ENCODE measurements at places on chromosomes 6 and 20.
A peak's percentile ranks its signal among the peaks of the same experiment; 100 is the strongest.

- no peak for DNase-seq
These were observed 28.2 kb upstream of the CNKSR3 start for GRCh38 chr6:154538640-154539191.

GRCh38 chr20:63950701-63951397 is 5.4 kb downstream of the UCKL1 start:
- DNase-seq, result peak; percentile 94

GRCh38 chr6:87682310-87682709 is 19.7 kb downstream of the AKIRIN2 start:
- no peak for DNase-seq

- no peak for DNase-seq
These were observed 1.2 kb downstream of the TRDN start for GRCh38 chr6:123635567-123635966.

DNA sequence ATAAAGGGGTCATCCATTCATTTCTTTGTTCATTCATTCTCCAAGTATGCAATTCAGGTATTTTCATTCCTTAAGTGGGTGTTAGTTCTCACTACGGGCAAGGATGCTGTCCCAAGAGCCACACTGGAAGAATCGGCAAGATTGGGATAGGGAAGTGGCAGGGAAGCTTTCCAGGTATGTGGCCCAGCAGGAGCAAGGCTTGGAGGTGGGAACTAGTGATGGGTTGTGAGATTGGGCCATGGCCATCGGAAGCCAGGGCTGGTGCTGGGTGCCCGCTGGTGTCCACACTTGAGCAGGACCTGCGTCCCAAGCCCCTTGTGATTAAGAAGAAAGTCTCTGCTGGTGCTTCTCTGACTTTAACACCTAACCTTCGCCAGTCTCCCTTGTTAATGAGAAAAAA is 15.1 kb downstream of the VSTM2L start:
- no peak for DNase-seq

GRCh38 chr20:11248011-11248409 is 574.2 kb upstream of the JAG1 start:
- DNase-seq, result no peak

DNA sequence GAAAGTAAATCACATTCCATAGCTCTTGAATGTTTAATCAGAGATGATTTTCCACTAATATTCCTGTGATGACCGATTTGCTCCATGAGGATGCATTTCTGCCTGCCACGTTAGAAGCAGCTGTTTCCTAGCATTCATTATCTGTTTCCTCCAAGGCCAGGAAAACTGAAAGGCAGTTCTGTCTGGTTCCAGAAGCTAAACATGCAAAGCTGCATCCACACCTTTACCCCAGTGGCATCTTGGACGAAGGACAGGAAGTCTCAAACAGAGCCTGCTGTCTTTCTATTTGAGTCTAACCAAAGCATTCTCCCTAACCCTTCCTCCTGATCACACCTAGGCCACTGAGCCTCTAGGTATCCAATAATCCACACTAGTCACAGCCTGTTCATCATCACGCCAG is 27.6 kb downstream of the CNKSR3 start:
- no peak for DNase-seq

DNA sequence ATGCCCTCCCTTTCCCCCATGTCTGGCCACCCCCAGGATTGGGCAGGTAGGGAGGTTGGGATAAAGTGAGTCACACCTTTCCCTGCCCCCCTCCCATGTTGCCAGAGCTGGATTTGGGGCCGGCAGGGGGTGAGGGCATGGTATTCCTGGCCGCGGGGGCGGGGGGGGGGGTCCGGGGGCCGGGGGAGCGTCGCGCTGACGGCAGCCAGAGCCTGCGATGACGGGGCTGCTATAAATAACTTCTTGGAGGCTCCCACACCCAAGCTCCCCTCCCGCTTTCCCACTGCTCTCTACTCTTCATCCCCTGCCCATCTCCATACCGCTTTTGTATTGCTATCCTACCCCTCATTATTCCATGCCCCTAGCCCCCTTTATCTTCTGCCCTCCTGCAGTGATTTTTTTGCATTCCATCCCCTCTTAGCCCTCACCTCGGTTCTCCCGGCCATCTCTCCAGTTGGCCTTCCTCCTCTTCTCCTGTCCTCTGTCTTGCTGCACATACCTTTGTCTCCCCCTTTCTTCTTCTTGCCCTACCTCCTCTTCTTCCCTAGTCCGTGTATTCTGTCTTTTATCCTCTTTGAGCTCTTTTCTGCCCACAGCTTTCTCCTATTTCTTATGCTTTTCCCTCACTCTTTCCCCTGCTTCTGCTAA is 13.8 kb downstream of the SYNGAP1 start:
- DNase-seq, result no peak

Data from D721Med (cell line).